NCI-H1048 (cell line): ENCODE measurements at places on chromosomes 16 and 17.

- DNase-seq: no peak
These were observed 259.6 kb downstream of the ZFHX3 start for GRCh38 chr16:72788269-72788809.

- no peak for DNase-seq
These were observed 6.6 kb upstream of the CNGB1 start for GRCh38 chr16:57977418-57978069.

GRCh38 chr17:75428543-75429469, 23.3 kb upstream of the GRB2 start:
- no peak for DNase-seq

DNA sequence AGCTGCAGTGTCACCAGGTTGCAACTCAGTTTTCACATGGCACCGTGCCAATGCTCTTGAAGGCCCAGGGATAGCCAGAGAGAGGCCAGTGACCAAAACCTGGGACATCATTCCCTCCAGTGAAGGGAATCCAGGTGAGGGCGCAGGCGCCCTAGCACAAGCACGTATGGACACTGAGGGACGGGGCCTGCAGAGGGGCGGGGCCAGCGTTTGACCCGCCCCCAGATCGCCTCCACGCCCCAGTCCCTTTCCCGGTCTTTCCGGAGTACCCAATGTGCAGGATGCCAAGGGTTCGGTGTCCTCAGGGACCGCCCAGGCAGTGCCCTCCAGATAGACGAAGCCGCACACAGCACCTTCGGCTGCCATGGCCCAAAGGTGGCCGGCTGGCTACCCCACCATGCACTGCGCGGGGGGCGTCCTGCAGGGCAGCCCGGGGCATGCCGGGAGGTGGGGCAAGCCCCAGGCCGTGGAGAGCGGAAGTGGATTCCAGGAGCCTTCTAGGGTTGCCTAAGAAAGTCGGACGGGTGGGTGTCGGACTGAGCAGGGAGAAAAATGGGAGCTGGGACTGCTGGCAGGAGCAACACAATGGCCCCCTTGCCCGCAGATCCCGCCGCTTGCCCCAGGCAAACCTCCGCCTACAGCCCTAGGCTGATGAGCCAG, 4.6 kb downstream of the SLC12A4 start:
- DNase-seq: no peak

DNA sequence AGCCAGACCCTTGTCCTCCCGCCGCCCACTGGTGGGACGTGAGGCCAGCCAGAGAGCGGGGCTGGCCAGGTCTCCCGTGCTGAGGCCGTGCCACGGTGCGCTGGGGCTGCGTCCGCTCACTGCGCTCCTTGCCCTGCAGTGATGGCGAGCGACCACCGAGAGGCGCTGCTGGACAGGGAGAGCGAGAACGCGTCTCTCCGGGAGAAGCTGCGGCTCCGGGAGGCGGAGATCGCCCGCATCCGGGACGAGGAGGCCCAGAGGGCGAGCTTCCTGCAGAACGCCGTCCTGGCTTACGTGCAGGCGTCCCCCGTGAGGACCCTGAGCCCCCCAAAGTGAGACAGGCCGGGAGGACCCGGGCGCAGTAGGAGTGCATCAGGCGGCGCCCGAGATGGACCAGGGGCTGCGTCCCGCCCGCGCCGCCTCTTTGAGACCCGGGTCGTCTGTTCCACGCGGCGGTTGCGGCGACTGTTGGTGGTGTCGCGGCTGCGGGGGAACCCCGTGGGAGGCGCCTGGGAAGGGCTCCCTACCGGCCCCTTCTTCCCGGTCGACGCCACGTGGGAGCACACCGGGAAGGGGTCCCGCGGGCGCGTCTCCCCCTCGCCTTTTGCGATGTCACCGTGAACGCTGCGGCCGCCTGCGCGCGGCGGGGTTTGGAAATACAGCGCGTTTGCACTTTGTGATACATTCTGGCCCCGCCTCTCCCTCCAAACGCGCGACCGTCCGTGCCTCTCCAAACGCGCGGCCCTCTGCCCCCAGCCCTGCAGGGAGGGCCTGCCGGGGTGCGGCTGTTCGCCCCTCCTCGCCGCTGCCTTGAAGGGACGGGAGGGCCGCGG, 792 bp upstream of the RAC3 start:
- peak; percentile 42 for DNase-seq
